Stimulated activated CD4-positive, alpha-beta T cell treated with anti-CD3 and anti-CD28 coated beads, Interleukin-12 subunit alpha, Interleukin-12 subunit beta, amount 100 ng/mL, for 48 hours (primary cell): ENCODE measurements at places on chromosomes 13 and 19.

DNA sequence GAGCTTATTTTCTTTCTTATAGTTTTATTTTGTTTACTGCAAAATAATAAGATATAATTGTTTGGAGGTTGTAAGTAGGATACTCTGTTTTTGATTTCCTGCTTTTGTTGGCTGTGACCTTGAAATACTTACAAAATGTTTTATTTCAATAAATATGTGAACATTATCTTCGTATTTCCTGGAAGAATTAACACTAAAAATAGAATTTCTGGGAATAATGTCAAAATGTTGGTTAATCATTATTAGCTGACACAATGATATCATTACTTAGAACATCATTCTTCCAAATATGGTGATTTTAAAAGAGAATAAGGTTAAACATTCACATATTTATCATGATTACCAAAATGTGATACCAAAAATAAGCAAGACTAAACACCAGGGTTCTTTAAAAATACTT lies 1148.6 kb upstream of the PRR20A start:
- no peak for DNase-seq

DNA sequence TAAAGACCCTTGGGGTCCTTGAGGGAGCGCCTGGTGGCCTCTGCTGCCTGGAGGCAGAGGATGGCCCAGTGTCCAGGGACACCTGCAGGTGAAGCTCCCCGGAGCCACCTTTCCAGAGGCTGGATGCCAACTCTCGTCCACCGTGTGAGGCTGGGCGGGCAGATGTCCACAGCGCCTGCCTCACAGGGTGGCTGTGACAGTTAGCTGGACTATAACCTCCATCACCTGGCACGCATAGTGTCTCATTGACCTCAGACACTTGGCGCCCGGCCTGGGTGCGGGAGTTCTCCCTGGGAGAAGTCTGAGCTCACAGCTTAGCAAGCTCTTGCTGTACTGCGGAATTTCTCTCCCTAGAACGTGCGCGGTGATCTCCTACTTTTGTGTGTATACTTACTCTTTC lies 9.8 kb downstream of the BICRA start:
- no peak for DNase-seq

GRCh38 chr13:81275666-81276258 lies 934.8 kb upstream of the SPRY2 start:
- DNase-seq = no peak

DNA sequence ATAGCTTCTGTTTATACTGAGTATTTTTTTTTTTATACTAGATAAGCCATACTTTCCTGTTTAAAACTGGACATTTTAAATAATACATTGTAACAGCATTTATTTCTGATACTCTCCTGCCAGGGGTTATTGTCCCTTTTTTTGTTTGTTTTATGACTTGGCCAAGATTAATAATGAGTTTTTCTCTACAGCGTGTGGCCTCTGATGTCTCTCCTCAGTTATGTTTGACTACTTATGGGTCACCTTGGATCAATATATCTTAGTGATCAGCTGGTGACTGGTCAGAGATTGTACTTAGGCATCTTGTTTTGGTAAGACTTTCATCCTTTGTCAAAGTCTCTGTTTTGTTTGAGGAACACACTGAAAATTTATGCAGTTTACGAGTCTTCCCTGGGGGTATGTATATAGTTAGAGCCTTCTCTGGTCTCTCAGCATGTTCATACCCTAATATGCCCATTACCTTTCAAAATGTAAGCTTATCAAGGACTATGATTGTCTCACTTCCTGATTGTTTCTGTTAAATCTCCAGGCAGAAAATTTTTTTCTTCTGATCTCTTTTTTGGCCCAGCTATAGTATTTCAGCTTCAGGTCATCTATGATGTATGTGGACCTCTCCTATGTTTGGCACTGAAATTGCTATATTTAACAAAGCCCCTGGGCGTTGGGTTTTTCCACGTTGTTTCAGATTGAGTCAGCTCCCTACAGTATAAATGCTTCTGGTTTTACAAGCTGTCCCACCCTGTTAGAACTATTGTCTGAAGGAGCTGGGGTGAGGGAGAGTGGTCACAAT lies 87.9 kb downstream of the URI1 start:
- no peak for DNase-seq

DNA sequence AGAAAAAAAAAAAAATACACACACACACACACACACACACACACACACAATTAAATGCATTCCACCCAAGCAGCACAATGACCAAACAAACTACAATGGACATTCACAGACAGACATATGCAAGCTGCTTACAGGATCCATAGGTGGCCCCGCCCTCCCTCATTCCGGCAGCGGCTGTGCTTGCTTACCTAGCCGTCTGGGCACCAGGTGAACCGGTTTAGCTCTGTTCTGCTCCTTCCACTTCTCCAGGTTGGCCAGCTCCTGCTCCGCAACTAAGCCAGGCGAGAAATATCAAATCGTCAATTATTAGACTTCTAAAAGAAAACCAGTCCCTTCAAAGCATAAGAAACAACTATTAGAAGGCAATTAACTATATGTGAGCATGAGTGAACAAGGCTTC lies 23.1 kb downstream of the EPSTI1 start:
- DNase-seq = no peak

DNA sequence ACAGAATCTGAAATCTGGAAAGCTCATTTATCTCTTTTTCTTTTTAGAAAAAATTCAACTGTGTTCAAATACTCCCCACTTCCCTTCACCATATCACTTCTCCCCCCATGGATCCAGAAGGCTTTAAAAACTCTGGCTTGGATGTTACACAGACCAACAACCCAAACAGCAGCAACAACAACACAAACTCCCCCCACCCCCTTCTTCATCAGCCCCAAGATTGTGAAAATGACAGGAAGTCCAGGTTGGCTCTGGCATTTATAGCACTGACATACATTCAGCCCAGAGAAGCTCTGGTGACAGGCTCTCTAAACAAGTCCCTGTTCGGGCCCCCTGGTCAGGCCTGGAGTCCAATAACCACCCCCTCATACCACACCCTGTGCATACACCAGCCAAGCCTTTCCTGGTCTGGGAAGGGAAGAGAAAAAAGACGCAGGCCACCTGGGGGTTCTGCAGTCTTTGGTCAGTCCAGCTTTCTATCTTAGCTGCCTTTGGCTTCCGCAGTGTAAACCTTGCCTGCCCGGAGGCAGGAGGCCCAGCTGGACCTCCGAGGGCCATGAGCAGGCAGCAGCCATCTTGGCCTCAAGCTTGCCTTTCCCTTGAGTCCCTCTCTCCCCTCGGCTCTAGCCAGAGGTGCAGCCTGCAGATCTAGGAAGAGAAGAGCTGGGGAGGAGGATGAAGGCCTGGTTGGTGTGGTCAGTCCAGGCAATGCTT lies 6.8 kb downstream of the CDX2 start:
- no peak for DNase-seq

GRCh38 chr19:49779731-49780555 lies 13.1 kb downstream of the AP2A1 start:
- no peak for DNase-seq

DNA sequence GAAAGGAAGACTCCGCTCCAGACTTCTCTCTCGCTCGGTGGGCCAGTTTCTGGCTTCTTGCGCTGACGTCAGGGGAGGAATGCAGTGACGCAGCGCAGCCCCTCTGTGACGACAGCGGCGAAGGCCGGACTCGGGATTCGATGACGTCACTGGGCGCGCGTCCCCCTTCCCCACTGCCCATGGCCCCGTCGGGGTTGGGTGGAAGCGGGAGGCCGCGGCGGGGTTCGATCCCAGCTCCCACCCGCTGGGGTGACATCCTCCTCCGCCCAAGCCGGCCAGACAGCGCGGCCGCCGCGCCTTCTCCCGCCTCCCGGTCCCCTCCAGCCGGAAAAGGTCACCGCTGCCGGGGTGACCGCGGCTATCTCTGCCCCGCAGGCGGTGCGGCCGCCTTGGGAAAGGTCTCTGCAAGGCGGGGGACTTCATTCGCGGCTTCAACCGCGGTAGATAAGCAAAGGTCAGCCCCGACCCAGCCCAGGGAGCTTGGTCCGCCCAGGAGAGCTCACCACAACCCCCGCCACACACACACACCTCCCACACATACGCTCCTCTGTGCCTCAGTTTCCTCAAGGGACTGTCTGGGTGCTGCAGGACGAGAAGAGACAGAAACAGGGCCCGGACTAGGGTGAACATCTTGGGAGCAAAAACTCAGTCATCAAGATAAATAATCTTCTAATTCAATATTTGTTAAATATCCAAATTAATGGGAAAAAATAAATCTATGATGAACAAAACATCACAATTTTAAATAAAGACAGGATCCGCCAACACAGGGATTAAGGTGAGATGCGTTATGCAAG lies 844 bp upstream of the RFX1 start:
- no peak for DNase-seq

DNA sequence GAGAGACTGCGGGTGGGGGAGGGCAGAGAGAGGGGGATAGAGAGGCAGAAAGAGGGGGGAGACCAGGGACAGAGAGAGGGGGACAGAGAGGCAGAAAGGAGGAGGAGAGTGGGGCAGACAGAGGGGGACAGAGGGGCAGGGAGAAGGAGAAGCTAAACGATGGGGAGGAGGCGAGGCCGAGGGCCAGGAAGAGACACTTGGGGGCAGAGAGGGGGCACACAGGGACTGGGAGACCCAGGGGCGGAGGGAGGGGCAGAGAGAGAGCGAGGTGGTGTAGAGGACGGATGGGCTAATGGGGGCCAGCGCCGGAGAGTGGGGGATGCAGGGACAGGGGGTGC lies 666 bp downstream of the MEIS3 start:
- no peak for DNase-seq

DNA sequence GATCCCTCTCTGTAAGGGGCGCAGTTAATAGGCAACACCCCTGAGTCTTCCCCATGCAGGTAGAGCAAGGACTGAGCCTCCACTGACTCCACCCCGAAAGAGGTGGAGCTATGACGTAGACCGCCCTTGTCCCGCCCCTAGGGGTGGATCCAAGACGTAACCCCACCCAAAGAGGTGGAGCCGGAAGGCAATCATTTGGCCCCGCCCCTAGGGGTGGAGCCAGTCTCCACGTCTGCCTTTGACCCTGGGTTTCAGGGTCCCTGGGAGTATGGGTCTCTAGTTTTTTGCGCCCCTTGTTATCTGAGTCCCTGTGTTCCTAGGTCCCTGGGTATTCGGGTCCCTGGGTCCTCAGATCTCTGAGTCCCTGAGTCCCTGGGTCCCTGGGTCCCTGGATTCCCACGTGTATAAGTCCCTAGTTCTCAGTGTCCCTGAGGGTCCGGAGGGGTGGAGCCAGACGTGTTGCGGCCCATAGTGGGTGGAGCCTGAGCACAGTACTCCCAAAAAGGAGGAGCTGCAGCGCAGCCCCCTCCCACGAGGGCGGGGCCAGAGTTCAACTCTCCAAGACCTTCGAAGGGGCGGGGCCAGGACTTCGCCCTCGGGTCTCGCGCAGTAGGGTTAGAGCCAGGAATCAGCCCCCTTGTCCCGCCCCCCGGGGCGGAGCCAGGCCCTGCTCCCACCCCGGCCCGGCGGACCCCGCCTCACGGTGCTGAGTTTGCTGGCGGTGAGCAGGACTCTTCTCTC lies 5.3 kb downstream of the DENND1C start:
- DNase-seq = peak; percentile 53

GRCh38 chr13:59545007-59545406 lies 618.7 kb downstream of the DIAPH3 start:
- no peak for DNase-seq

- no peak for DNase-seq
These were observed 6.0 kb upstream of the AMER2 start for GRCh38 chr13:25178070-25178469.

DNA sequence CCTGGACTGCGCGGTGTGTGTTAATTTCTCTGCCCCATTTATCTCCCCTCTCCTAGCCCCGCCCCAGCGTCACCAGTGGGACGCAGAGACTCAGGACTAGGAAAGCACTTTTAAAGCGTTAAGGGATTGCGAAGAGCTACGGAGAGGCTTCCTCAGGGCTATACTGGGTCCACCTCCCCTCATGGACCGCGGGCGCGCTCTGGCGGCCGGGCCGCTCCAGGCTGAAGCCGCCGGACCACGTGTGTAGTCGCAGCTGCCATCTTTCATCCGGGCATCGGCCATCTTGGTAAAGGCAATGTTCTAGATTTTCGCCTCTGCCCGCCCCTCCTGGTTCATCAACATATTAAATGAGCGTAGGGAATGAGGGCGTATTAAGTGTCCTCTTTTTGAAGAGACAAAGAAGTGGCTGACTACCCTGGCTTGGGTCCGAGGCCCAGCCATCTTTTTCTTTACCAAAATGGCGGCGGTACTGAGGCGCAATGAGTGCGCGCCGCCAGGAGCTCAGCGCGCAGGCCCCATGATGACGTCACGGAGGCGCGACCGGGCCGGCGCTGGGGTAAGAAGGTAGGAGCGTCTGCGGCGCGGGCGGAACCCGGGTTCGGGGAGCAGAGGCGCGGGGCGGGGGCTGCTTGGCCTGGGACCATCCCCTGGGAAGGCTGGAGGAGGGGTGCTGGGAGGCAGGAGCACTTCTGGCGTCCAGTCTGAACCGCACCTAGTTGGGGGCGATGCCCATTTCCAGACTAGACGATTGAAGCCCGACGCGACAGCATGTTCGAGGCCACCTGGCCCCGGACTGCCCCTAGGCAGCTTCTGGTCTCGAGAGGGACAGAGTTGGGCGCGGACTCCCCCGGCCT lies at the start of gene CCDC124:
Gene CCDC124, plus strand, starts transcription at position 531 of the 854 bp plus-strand sequence. CDS start 3,406 bp downstream, outside the sequence.
- DNase-seq = peak; percentile 82

DNA sequence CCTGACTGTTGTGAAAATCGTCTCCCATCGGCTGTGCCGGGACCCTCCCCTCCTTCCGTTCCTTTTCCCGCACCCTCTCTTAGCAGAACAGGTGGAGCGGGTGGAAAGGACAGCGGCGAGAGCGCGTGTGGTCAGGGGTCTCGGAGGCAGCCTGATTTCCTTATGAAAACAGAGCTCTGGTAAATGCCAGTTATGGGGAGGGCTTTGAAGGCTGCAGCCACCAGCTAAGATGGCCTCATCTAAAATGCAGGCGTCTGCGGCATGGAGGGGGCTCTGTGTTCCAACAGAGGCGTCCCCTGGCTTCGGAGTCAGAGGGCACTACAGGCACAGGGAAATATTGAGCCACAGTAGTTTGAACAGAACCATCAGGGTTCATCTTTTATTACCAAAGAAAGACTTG lies 93.8 kb upstream of the SOX1 start:
- DNase-seq = no peak

GRCh38 chr19:17109300-17109699 lies 33.7 kb downstream of the MYO9B start:
- no peak for DNase-seq

DNA sequence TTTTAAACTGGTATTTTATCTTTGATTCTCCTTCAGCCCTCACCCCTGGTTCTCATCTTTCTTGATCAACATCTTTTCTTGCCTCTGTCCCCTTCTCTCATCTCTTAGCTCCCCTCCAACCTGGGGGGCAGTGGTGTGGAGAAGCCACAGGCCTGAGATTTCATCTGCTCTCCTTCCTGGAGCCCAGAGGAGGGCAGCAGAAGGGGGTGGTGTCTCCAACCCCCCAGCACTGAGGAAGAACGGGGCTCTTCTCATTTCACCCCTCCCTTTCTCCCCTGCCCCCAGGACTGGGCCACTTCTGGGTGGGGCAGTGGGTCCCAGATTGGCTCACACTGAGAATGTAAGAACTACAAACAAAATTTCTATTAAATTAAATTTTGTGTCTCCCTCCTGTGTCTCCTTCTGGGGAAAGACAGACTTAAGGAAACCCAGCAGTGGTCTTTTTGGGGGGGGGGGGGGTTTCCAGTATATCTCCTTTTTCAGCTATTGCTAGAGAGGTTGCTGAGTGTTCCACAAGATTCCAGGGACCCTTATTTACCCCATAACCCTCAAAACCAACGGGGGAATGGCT lies 1.5 kb upstream of the RAD23A start:
- no peak for DNase-seq
